ENCODE measurements at places on chromosomes 3 and 15. TPM values are rescaled to one million over a fixed set of nuclear protein-coding genes. Genes with fewer than 3 reads are reported as not detected.

ZPLD1 gene
- not detected for total RNA-seq

GRCh38 chr15:62603742-62604141 is 438.7 kb upstream of the C2CD4B start:
- DNase-seq: no peak

PEX5L gene
- not detected for total RNA-seq

GRCh38 chr3:123651449-123652341 is 66.8 kb upstream of the HACD2 start:
- DNase-seq: no peak

- no peak for DNase-seq
These were observed 302.0 kb downstream of the CLSTN2 start for GRCh38 chr3:140236836-140237501.

MRPL3 gene
- 57.5 TPM for total RNA-seq

DNA sequence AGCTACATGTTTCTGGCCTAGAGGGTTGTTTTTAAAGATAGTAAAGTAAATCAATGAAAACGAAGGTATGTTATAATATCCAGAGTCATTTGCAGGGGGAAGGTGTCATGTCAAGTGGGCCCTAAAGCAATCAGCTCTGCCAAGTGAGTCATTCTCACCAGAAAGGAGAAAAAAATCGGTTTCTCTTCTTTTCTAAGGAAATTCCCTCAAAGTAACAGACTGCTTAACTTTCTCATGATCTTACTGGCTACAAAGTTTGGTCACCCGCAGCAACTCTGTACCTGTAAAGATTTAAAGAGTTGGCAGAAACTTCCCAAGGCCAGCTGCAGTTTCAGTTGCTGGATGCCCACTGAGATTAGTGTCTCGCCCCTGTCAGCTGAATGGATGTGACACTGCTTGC is 5.5 kb upstream of the FSIP1 start:
- DNase-seq: no peak

PRKCD gene
- total RNA-seq: 20.5 TPM

GRCh38 chr3:15942462-15942861 is 144.7 kb upstream of the ANKRD28 start:
- no peak for DNase-seq

NR1I2 gene
- 0.28 TPM for total RNA-seq

SERINC4 gene
- 0.14 TPM for total RNA-seq

All from activated naive CD8-positive, alpha-beta T cell treated with anti-CD3 and anti-CD28 coated beads, Interleukin-2, amount 10 ng/mL, durations not matched to agents 7 days and 5 days (primary cell).